ENCODE measurements at places on chromosomes 11 and 22.

- no peak for DNase-seq
These were observed 152.7 kb downstream of the ADAMTS15 start for GRCh38 chr11:130601141-130601540.

- DNase-seq, result no peak
These were observed 3.0 kb downstream of the JAM3 start for GRCh38 chr11:134071766-134072402.

- DNase-seq, result no peak
These were observed 7.0 kb downstream of the OR9G1 start for GRCh38 chr11:56705784-56706396.

DNA sequence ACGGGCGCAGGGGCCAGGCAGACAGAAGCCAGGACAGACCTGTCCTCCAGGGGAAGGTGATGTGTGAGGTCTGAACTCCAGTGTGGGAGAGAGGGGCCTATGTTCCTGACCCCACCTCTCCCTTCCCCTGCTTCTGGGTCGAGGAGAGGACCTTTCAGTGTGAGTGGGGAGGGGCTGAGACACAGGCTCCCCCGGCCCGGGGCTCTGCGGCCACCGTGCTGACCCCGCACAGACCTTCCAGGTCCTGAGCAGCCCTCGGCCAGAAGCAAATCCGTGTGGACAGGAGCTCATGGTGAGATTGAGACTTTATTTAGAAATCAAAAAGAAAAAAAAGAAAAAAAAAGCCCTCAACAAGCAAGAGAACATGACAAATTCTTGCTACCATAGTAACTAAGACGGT is 680.5 kb downstream of the BRD1 start:
- DNase-seq, result no peak

DNA sequence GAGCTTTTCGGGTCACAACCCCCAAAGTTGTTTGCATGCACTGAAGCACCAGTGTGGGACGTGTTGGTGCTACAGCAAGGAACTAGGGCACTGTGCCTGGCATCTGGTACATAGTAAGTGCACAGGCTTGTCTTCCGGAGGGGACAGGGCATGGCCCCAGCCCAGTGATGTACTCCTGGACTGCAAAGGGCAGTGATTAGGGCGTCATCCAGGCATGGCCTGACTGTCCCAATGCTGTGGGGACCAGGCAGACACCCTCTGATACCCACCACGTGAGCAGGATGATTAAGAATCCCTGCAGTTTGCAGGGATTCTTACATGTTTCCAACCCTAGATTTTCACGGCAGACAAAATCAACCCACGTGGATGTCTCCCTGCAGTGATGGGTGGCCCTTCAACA is 50.0 kb upstream of the RFPL3 start:
- no peak for DNase-seq

GRCh38 chr11:125873881-125874555 is 13.4 kb upstream of the HYLS1 start:
- no peak for DNase-seq

DNA sequence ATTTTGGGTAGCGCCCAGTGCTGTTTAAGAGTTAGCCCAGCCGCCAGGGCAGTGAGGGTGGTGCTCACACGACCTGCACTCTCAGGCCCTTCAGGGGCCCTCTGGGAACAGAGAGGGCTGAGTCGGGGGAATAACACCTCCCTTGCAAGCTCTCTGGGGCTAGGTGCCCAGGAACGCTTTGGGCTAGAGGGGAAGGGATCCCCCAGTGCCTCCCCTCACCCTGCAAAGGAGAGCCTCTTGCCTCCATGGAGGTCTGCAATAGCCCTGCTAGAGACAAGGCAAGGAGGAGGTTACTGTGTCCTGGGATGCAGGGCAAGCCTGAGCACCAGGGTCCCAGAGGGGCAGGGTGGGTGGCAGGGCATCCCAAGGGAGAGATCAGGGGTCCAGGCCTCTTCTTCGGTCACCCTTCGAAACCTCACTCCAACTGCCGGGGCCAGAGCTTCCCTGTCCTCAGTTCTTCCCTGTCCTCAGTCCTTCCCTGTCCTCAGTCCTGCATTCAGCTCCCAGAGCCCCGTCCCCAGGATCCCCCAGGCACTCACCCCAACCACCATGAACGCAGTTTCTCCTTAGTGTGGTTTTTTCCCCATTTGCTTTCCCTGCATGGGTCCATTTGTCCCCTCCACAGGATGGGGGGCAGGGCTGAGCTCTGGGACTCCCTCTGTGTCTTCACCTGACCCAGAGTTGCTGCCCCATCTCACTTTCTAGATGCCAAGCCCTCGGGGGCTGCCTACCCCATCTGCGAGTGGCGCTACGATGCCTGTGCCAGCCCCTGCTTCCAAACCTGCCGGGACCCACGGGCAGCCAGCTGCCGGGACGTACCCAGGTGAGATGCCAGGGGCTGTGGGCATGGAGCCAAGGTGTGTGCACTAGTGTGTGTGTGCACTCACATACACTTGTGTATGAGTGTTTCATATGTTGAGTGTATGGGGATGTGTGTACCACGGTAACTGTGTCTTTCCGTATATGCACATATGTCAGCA is 60.8 kb downstream of the OTOG start:
- no peak for DNase-seq

- no peak for DNase-seq
These were observed at the start of gene OR4D9 for GRCh38 chr11:59510941-59511589. Gene OR4D9, plus strand, starts transcription at chr11:59511539. Its CDS starts 3,374 bp downstream, at chr11:59514913.

GRCh38 chr22:35592418-35592967 is 24.6 kb downstream of the MB start:
- no peak for DNase-seq

DNA sequence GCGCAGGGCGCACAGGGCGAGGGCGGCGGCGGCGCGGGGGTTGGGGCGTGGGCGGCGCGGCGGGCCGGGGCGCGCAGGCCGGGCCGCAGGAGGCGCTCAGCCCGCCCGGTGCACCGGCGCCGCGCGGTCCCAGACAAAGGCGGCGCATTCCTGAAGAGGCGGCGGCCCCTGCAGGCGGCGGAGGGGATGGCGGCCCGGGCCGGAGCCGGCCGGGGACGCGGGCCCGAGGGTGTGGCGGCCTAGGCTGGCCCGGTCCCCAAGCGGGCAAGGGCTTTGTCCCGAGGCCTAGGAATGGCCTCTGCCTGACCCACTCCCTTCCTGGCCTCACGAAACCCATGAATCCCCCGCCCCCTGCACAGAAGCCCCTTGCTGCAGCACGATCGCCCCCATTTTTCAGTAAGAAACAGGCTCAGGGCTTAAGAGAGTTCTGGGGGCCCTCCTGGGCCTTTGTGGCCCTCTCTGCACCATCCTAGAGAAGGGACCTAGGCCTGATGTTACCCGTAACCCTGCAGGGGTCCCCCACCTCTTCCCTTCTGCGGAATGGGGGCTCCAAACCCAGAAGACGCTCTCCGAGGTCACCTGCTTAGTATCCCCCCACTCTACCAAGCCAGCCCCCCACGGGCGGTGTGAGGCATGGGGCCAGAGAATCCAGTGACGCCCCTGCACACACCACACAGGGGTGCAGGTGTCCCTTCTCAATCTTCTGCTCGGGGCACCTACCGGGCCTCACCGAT is at the start of gene RTN4R:
TSS of gene RTN4R (minus strand) at position 40 of the 734 bp plus-strand sequence. CDS start 226 bp downstream, outside the sequence.
- no peak for DNase-seq

- DNase-seq, result no peak
These were observed 11.9 kb downstream of the MRGPRX3 start for GRCh38 chr11:18144243-18144642.

DNA sequence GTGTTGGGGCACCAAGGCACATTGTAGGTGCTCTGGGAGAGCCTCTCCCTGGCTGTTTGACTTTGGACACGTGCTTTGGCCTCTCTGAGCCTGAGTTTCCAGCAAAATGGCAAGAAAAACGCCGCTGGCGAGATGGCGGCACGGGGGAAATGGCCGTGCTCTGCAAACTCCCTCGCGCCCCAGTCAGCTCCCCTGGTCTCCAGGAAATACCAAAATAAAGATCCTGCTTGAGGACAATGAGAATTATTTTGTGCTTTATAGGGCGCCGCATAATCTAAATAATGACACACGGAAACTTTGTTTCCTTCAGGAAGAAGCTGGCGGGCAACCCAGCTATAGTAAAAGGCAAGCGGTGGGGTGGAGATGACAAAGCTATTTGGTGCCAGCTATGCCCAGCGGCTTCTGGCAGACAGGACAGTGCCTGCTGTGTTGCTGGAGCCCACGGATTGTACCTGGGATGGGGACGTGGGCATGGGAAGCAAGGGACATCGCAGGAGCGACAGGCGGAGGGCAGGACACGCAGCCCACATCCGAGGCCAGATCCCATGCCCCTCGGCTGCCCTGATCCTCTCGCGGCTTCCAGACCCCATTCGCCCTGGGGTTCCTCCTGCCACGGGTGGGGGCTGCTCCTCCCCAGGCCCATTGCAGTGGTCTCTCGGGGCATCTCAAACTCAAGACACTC is 26.3 kb upstream of the RFPL3 start:
- DNase-seq, result no peak

DNA sequence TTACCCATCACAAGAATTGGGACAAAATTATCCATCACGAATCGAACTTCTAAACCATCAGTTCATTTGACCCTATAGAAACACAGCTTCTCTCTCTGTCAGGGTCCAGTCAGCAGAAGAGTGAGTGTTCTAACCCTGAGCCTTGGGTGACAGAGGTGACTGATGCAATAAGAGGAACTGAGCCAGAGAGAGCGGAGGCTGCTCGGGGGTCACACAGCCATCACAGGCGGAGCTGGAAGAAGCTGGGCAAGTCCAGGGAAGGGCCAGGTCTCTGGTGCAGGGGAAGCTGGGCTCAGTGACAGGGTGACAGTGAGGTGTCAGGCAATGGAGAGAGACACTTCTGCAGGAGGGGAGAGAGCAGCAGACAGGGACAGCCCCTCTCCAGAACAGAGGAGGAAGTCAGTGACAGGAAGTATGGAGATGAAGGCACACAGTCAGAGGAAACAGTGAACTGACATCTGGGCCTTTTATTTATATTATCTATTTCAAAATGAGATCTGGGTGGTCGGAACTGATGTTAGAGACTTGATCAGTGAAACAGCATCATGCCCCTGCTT is 184.0 kb upstream of the TBCEL start:
- DNase-seq, result no peak

- DNase-seq, result no peak
These were observed 34.5 kb downstream of the TNKS1BP1 start for GRCh38 chr11:57290288-57290687.

DNA sequence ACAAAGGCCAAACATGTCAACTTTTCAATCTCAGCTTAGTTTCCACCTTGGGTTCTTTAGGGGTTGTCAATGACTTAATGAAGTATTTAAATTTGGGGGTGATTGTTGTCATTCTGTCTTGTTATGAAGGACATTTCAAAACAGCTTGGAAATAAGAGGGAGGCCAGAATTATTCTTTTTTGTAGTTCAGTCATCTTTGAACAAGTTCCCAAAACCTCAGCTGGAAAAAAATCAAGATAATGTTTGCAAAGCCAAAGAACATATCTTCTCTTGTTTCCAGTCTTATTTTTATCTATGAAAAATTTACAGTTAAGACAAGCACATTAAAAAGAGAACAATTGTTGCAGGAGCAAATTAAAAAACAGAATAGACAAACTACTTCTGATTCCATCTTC is 612.8 kb downstream of the INSC start:
- DNase-seq, result no peak

- no peak for DNase-seq
These were observed 1.6 kb upstream of the LGALS2 start for GRCh38 chr22:37581504-37581903.

- no peak for DNase-seq
These were observed 99.2 kb downstream of the BBOX1 start for GRCh38 chr11:27139742-27140367.

DNA sequence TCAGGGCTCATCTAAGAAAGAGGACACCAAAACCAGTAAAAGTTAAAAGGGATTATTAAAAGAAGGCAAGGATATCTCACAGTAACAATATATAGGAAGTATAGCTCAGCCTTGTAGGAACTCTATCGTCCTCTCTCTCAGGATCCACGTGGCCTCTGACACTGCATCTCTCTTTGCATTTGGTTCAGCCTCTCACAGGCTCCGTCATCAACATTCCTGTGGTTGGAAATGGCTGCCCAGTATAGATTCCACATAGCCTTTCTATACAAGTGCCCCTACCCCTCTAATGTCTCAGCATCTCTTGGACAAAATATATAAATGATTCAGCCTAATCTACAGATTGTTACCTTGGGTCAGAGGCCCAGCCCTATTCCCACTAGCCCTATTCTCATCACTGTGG is 101.3 kb upstream of the DBX1 start:
- DNase-seq, result no peak

- no peak for DNase-seq
These were observed 35.8 kb upstream of the MYRF start for GRCh38 chr11:61716478-61717285.

- DNase-seq, result no peak
These were observed 592 bp downstream of the RHOD start for GRCh38 chr11:67057205-67057672.

- no peak for DNase-seq
These were observed 7.6 kb downstream of the KCNJ5 start for GRCh38 chr11:128898580-128899344.

- DNase-seq, result no peak
These were observed 863.3 kb downstream of the TBC1D22A start for GRCh38 chr22:47625531-47626427.

- no peak for DNase-seq
These were observed 77.3 kb upstream of the PHF21A start for GRCh38 chr11:46198245-46199240.

GRCh38 chr11:35598254-35599125 is 19.8 kb upstream of the FJX1 start:
- DNase-seq, result no peak

DNA sequence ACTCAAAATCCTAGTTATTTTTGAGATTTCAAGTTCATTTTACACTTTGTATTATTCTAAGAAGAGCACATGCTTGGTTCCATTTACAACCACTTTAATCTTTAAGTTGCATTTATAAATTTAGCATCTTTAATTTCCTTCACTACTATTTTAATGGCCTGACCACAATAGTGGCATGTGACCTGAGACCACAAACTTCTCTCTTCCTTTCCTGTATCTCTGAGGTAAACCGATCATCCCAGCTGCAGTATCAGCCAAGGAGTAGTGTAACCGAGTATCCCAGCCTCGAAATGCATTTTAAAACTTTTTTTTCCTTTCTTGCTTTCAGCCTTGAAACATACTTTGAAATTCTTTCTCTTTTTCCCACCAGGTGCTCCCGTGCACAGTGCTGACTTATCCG is 28.7 kb upstream of the CBX6 start:
- DNase-seq, result no peak

DNA sequence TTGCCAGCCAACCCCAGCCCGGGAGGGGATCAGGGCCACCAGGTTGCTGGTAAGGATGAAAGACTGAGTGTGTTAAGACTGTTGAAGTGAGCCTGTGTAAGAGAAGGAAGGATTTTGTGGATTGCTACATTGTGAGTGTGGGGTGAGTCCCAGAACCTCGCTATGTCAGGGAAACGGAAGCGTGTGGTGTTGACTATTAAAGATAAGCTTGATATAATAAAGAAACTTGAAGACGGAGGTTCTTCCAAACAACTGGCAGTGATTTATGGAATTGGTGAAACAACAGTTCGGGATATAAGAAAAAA is 627 bp downstream of the JRKL start:
- no peak for DNase-seq

DNA sequence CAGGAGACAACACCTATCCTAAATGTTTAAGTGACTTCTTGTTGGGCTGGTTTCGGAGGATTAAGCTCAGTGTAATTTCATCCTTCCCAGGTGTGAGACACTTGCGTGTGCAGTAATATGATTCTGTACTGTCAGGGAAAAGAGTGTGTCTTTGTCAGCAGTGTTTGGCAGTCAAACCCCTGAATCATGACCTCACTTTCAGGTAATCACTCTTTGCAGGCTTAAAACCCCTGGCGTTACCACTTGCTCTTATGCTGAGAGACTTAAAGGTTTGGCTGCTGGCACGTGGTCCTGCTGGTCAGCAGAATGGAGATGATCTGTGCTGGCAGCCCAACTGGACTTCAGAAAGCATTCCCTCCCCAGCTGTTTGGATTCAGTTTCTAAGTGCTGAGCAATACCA is 56.1 kb downstream of the APIP start:
- DNase-seq, result no peak

- no peak for DNase-seq
These were observed 24.9 kb downstream of the SLC43A1 start for GRCh38 chr11:57490456-57491248.
